ENCODE measurements at places on chromosomes 7 and 10. TPM values are rescaled to one million over a fixed set of nuclear protein-coding genes. Genes with fewer than 3 reads are reported as not detected.

GRCh38 chr10:3452173-3452626 is 279.6 kb upstream of the PITRM1 start:
- H3K36me3 ChIP-seq = no peaks in the 10 kb centered on the region
- peak overlapping the region; percentile 40 for H3K27ac ChIP-seq
- peak; percentile 15 for DNase-seq
- H3K4me1 ChIP-seq = no peaks in the 10 kb centered on the region
- H3K4me3 ChIP-seq = no peak overlapping the region

DNA sequence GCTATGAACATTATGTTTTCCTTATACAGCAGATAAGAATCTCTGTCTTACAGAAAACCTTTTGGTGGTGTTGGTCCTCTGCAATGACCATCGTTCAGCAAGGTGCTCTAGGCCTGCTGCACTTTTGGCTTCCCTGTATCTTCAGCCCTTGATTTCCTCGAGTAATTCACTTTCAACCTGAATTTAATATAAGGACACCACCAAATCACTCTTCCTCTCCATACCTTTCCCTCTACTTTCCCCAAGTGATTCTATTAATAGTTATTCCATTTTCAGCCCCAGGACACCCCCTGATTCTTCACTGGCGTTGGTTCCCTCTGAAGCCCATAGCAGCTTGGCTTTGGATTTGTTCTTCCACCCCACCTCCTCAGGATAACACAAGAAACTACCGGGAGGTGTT is 72.2 kb downstream of the EZH2 start:
- no peak overlapping the region for H3K27ac ChIP-seq
- H3K4me3 ChIP-seq = no peak overlapping the region
- DNase-seq = no peak
- no peaks in the 10 kb centered on the region for H3K36me3 ChIP-seq
- no peaks in the 10 kb centered on the region for H3K4me1 ChIP-seq

- H3K36me3 ChIP-seq = no peaks in the 10 kb centered on the region
- DNase-seq = no peak
- no peak overlapping the region for H3K27ac ChIP-seq
- no peak overlapping the region for H3K4me3 ChIP-seq
These were observed 94.3 kb downstream of the IDE start for GRCh38 chr10:92479547-92479946.

DNA sequence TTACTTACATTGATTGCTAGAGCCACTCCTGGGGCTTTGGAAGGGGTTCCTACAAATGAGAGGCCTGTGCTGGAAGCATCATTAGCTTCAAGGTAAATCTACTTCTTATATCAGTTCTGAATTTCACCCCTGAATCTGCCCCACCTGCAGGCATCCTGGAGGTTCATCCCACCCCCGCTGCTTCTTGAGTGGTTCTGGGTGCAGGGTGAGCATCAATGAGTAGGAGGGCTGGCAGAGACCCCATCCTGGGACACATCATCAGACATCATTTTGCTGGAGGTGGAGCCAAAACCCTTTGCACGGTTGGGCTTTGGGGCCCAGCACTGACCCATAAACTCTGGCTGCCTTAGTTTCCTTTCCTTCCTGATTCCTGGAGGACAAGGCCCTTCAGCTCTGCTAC is 143.7 kb downstream of the PTPN20 start:
- H3K4me1 ChIP-seq = no peaks in the 10 kb centered on the region
- no peak overlapping the region for H3K27ac ChIP-seq
- no peak overlapping the region for H3K4me3 ChIP-seq
- H3K27me3 ChIP-seq = no peaks in the 10 kb centered on the region

GRCh38 chr7:43537765-43538403 is 45.0 kb upstream of the STK17A start:
- no peak overlapping the region for H3K4me3 ChIP-seq
- no peaks in the 10 kb centered on the region for H3K27me3 ChIP-seq
- no peak for DNase-seq
- H3K27ac ChIP-seq = no peak overlapping the region
- H3K4me1 ChIP-seq = no peaks in the 10 kb centered on the region

DNA sequence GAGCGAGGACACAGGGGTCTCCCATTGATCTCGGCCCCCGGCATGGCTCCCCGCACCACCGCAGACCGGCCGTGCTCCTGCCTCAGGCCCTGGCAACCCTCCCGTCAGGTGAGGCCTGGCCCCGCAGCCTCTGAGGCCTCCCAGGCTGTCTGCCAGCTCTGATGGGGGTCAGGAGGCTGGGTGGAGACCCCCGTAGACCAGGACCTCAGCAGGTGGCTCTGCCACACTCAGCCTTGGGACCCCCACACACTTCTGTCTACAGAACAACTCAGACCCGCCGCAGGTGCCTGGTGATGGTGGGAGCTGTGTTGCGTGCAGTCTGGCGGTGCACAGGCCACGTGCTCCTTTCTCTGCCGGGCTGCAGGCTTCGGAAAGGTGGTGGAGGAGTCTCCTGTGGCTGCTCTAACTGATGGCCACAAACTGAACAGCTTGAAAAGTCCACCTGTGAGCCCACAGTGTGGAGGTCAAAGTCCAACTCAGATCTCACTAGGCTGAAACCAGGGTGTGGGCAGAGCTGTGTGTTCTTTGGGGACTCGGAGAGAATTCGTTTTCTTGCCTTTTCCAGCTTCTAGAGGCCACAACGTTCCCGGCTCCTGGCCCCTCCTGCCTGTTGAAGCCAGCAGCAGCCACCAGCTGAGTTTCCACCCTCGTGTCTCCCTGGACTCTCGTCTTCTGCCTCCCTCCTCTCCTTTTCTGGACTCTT is 62.5 kb downstream of the PWWP2B start:
- no peaks in the 10 kb centered on the region for H3K36me3 ChIP-seq
- no peak overlapping the region for H3K4me3 ChIP-seq
- DNase-seq = peak; percentile 77

DNA sequence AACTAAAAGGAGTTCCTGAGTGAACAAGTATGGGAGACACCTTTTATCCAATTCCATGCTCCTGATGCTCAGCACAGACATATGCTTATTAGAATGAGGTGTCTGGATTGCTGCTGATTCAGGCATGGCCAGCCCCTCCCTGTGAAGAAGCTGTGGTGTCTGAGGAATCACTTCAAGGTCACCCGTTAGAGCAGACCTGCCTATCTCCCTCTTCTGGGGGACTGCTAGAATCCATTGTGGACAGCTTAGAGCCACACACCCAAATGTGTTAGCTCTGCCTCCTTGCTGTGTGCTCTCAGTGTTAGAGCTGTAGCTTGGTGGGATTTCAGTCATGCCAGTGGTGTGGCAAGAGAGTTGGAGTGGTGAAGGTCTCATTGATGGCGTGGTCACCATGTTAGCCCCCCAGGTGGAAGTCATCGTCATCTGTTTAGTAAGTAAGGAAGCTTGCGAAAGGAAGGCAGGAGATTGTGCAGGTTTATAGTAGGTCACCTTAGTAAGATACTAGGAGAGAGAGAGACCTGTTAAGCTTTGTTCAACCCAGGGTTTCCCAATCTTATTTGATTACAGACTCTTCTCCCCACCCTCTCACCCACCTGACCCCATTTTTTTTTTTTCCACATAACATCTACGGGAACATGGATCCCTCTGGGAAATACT is 12.8 kb downstream of the PRXL2A start:
- H3K4me3 ChIP-seq = no peak overlapping the region
- no peaks in the 10 kb centered on the region for H3K36me3 ChIP-seq
- no peaks in the 10 kb centered on the region for H3K4me1 ChIP-seq

- H3K27ac ChIP-seq = no peak overlapping the region
- H3K4me3 ChIP-seq = no peak overlapping the region
- DNase-seq = no peak
- H3K36me3 ChIP-seq = no peaks in the 10 kb centered on the region
These were observed 603 bp upstream of the HECW1 start for GRCh38 chr7:43111630-43112458.

DNA sequence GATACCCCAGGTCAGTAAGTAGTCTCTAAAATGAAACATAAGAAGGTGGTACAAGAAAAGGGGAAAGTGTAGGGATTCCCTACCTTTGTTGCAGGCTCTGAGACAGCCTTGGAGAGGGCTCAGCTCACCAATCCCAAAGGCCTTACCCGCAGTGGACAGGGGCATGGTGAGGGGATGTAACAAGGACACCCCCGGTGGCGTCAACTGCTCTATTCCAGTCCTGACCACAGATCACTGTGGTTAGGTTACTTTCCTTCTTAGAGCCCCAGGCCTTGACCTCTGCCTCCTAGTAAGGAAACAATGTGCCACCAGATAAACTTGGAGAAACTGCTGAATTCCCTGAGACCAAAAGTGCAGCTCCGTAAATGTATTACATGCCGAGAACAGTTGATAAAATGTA is 17.5 kb downstream of the PLXNA4 start:
- no peaks in the 10 kb centered on the region for H3K27me3 ChIP-seq
- no peaks in the 10 kb centered on the region for H3K4me1 ChIP-seq
- H3K36me3 ChIP-seq = no peaks in the 10 kb centered on the region
- no peak overlapping the region for H3K27ac ChIP-seq
- no peak overlapping the region for H3K4me3 ChIP-seq

DNA sequence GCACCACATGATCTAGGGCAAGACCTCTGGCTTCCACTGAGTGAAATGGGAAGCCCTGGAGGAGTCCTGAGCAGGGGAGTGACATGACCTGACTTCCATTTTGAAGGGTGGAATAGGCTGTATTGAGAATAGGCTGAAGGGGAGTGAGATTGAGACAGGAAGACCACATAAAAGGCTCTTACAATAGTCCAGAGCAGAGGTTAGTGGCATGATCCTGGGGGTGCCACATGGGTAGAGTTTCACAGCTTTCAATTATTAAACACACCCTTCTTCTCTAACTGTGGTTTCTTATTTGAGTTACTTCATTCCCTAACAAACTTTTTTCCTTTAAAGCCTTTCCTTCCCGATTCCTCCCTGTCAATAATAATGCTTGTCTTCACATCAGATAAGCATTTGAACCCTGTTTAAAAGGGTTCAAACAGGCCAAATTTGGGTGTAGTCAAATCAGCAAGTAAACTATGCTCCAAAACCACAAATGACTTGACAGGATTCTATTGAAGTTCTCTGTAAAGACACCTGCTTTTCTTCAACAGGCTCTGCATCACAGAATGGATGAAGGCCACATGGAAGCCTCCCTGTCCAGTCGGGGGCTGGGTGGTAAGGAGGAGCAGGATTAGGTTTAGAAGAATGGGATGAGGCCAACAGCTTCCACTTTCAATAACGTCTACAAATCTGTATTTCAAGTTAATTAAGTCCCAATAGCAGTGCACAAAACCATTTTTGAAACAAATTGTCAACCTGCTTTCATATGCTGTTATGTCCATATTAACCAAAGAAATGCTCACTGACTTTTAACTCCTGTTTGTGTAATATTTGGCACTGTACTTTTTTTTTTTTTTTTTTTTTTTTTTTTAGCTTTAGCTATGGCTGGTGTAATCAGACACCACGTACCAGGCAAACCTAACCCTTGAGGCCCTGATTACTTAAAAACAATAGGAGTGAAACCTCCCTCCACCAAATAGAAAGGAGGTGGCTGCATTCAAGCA is 131.9 kb downstream of the NRCAM start:
- no peak overlapping the region for H3K4me3 ChIP-seq
- DNase-seq = no peak
- H3K4me1 ChIP-seq = no peaks in the 10 kb centered on the region
- no peaks in the 10 kb centered on the region for H3K36me3 ChIP-seq
- H3K27me3 ChIP-seq = no peaks in the 10 kb centered on the region
- no peak overlapping the region for H3K27ac ChIP-seq

DNA sequence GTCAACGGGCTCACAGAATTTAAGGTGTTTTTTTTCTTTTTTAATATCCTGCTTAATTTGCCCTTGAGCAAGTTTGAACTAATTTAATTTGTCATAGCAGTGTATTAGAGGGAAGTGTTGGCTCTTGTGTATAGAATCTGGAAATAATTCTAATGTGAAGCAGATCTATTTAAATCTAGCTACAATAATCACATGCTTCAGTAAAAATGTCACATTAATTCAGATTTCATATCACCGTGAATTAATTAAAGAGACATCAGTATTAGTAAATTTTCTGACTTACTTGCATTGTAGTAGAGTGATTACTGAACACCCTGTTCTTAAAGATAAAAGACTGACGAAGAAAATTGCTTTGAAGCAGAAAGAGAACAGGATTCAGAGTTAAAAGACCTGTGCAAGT is 124.7 kb downstream of the DGKB start:
- no peaks in the 10 kb centered on the region for H3K36me3 ChIP-seq
- no peak overlapping the region for H3K27ac ChIP-seq
- DNase-seq = no peak
- H3K27me3 ChIP-seq = no peaks in the 10 kb centered on the region
- H3K4me3 ChIP-seq = no peak overlapping the region

- H3K4me3 ChIP-seq = peak overlapping the region; percentile 94
- no peaks in the 10 kb centered on the region for H3K36me3 ChIP-seq
- DNase-seq = peak; percentile 28
- no peak overlapping the region for H3K27ac ChIP-seq
These were observed 1.4 kb downstream of the FGFBP3 start for GRCh38 chr10:91907914-91908336.

DNA sequence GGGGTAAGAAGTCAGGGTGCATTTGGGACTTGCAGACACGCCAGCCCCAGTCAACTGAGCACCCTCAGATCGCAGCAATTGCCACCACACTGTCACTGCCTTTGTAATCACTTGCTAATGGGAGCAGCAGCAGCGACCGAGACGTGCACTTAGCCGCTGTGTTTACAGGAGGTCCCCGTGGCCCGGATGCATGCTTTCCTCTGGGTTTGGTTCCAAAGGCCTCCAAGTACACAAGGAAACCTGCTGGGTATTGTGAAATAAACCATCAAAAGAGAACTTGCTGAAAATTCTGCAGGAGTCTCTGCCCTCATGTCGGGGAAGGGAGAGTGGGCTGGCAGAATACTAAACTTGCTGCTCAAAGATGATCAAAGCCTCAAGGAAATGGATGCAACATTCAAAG is 341.7 kb downstream of the DNAJB6 start:
- H3K4me3 ChIP-seq = no peak overlapping the region
- peaks cover 17% of the 10 kb centered on the region for H3K27me3 ChIP-seq
- no peak overlapping the region for H3K27ac ChIP-seq
- no peaks in the 10 kb centered on the region for H3K36me3 ChIP-seq
- DNase-seq = no peak

DNA sequence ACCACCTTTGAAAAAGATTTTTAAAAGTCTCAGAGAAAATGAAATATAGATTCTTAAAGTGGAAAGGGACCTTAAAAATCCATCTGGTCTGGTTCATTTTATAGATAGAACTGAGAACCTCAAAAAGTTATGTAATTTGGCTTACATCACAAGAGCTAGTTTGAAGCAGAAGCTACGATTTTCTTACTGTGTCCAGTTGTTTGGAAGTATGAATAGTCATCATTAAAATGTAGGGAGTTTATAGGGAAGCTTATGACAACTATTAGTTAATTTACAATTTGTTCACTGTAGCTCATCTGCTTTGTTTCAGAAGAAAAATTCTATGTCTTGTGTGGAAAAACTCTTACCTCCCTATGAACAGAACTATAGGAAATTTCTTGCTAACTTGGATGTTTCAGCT is 26.9 kb downstream of the ZEB1 start:
- no peaks in the 10 kb centered on the region for H3K36me3 ChIP-seq
- H3K4me1 ChIP-seq = no peaks in the 10 kb centered on the region
- no peak overlapping the region for H3K4me3 ChIP-seq
- H3K27me3 ChIP-seq = no peaks in the 10 kb centered on the region
- DNase-seq = no peak
- H3K27ac ChIP-seq = no peak overlapping the region

SLC18A3 gene
- not detected for total RNA-seq

AEBP1 gene
- total RNA-seq = 21.4 TPM
